ENCODE measurements at places on chromosomes 3 and 15. TPM values are rescaled to one million over a fixed set of nuclear protein-coding genes. Genes with fewer than 3 reads are reported as not detected.
A peak's percentile ranks its signal among the peaks of the same experiment; 100 is the strongest.

DNA sequence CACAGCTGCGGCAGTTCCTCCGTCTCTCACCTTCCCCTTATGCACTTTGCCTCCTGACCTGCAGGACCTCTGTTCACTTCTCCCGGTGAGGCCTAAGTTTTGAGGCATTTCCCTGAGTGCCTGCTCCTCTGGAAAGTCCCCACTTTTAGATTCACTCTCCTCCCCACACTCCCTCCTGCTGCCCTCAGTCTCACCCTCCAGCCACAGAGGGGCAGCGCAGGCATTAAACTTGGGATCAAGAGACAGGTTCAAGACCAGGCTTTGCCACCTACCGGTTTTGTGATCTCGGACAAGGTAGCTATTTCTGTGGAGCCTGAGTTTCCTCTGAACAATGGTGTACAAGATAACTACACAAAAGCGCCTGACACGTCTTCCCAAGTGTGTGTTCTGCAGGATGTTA, 19.4 kb downstream of the SLC6A11 start:
- no peaks in the 10 kb centered on the region for H3K36me3 ChIP-seq
- H3K27me3 ChIP-seq, result no peaks in the 10 kb centered on the region
- peak; percentile 49 for DNase-seq
- no peak overlapping the region for H3K4me3 ChIP-seq

The CNTN3 gene
- total RNA-seq, result 0.13 TPM

- H3K36me3 ChIP-seq, result no peaks in the 10 kb centered on the region
- no peak overlapping the region for H3K4me3 ChIP-seq
- no peak overlapping the region for H3K27ac ChIP-seq
- DNase-seq, result no peak
- no peaks in the 10 kb centered on the region for H3K27me3 ChIP-seq
These were observed 455.4 kb upstream of the TBL1XR1 start for GRCh38 chr3:177652556-177653291.

The IRAK2 gene
- total RNA-seq, result 1.5 TPM

DNA sequence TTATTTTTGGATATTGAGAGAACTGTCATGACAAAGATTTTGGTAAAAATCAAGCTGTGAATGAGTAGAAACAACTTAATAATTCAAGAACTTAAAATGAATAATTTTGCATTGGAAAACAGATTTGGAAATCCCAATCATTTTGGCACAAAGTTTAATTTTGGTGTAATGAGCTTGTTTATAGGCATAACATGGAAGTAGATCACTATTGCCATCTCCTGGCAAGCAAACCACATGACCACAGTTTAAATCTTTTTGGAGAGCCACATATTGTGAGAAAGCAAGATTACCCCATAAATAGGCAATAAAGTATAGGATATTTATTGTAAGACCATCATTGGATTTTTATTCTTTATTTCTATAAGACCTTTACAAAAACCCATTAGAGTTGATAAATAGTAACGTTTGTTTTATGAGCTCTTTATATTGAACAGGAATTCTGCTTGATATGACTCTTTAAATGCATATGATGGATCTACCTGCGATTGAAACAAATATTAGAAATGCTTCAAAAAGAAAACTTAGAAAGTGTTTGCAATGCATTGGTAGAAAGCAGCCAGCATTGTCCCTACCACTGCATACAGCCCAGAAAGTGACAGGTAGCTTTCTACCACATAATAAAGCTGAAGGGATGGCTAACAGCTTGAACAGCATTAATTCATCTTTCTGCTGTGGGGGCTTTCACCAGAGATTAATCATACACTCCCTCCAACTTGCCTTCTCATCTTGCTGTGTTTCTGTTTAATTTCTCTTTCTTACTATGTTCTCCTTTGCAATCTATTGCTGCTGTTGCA, 766.8 kb downstream of the TBL1XR1 start:
- H3K27me3 ChIP-seq, result no peaks in the 10 kb centered on the region
- no peak overlapping the region for H3K4me3 ChIP-seq
- 0 out of 2 replicates have a peak, but pooled peaks cover 3% of the 10 kb centered on the region for H3K4me1 ChIP-seq
- DNase-seq, result no peak

- no peaks in the 10 kb centered on the region for H3K4me1 ChIP-seq
- H3K27me3 ChIP-seq, result no peaks in the 10 kb centered on the region
- H3K27ac ChIP-seq, result no peak overlapping the region
- no peaks in the 10 kb centered on the region for H3K36me3 ChIP-seq
These were observed 64.8 kb upstream of the CLSTN2 start for GRCh38 chr3:139870000-139870675.

The NMB gene
- total RNA-seq, result 12.4 TPM

- no peak for DNase-seq
- no peak overlapping the region for H3K4me3 ChIP-seq
- no peaks in the 10 kb centered on the region for H3K27me3 ChIP-seq
- H3K4me1 ChIP-seq, result peaks cover 4% of the 10 kb centered on the region
- no peak overlapping the region for H3K27ac ChIP-seq
These were observed 111.2 kb downstream of the LSM3 start for GRCh38 chr3:14289590-14290461.

Measured in H1 (cell line).